ENCODE measurements at places on chromosomes 2 and 18.

DNA sequence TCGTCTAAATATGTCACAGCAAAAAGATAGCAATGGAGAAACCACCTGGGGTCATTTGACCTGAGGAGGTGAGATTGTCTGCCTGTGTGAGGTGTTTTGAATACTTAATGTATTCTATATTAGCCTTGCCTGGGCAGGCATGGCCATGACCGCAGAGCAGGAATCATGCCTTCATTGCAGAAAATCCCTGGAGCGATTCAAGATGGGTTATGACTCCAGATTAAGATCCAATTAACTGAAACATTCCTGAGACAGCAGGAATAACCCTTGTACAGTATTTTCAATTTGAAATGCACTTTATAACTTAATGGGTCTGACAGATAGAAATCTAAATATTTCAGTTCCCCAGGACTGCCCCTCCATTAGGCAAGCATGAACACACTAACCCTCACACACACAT is 227.3 kb upstream of the RAB6C start:
- no peak for DNase-seq

DNA sequence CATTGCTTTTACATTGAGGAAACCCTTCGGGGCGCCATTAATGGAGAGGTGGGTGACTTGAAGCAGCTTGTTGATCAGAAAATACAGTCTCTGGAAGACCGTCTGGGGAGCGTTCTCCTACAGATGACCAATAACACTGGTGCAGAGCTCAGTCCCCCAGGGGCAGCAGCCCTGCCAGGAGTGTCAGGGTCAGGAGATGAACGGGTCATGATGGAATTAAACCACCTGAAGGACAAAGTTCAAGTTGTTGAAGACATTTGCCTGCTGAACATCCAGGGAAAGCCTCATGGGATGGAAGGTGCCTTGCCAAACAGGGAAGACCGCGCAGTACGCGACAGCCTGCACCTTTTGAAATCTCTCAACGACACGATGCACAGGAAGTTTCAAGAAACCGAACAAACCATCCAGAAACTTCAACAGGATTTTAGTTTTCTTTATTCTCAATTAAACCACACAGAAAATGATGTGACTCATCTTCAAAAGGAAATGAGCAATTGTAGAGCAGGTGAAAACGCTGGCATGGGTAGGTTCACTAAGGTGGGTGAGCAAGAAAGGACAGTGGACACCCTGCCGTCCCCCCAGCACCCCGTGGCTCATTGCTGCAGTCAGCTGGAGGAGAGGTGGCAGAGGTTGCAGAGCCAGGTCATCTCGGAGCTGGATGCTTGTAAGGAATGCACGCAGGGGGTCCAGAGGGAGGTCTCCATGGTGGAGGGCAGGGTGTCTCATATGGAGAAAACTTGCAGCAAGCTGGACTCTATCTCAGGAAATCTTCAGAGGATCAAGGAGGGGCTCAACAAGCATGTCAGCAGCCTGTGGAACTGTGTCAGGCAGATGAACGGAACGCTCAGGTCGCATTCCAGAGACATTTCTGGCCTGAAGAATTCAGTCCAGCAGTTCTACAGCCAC is 45.0 kb downstream of the EMILIN2 start:
- no peak for DNase-seq

DNA sequence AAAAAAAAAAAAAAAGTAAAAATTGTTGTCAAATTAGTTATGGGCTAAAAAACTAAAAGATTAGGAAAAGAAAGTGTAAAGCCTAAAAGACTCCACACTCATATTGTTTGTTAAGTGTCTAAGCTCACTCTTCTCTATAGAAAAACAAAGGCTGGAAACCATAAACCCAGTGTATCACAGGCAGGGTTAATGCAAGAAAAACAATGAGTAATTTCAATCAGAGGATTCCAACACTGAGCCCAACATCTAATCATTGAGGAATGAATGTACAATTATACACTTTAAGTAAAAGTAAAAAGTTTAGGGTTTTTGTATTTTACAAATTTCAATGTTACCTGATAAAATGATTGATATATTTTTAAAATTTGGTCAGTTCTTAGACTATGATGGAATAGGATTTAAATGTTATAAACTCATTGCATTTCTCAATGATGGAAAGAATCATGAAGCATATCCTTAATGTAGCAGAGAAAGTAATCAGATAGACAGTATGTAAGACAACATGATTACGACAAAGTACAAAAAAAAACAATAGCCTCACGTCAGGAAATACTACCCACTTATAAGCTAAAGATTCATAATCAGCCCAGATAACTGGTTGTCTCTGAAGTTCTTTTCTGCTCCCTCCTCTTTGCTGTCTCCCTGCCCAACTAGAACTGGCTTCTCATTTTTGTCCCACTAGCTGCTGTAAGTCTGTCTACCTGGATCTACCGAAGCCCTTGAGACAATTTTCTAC is 44.5 kb upstream of the SP3 start:
- DNase-seq: no peak

- DNase-seq: no peak
Measured at GRCh38 chr18:72075040-72075439, 469.1 kb downstream of the CBLN2 start.

DNA sequence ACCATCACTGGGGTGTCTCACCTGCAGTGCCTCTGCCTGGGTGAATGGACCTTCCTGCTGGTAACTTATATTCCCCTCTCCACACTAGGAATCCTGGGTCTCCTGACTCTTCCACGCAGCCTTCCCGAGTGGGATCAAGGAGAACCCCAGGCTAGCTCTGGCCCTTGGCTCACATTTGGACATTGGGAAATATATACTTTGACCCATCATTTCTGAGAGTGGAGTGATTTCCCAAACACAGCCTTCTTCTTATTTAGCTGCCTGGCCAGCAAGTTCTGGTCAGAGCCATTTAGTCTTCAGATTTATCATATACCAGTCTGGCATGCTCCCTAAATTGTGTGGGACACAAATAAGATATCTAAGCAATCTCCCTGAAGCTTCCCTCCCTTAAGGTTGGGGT is 146.8 kb upstream of the PGAP1 start:
- no peak for DNase-seq
